Right kidney (tissue), 9 donors: ENCODE measurements at places on chromosomes 6 and 20.
A peak's percentile ranks its signal among the peaks of the same experiment; 100 is the strongest.

DNA sequence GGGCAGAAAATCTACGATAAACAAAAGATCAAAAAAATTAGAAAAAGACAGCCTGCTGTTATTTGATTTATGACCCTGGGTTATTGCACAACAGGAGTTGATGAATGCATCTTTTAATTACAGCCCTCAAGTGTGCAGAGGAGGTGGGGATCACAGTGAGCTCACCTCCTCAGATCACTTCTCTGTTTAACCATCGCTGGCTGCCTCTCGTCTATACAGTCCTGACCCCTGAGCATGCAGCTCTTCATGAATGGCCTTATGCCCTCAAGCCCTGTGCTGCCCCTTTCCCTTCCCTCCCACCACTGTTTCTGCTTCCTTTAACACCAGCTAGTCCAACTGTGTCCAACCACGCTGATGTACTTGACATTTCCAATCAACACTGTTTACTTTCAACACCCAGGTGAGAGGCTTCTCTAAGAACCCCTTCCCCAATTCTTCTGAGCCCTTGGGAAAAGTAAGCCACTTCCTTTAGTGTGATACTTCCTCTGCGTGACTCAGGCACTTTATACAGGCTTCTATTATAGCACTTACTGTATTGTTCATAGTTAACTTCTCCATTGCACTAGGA lies 60.6 kb upstream of the RIPOR2 start:
- DNase-seq: no peak

DNA sequence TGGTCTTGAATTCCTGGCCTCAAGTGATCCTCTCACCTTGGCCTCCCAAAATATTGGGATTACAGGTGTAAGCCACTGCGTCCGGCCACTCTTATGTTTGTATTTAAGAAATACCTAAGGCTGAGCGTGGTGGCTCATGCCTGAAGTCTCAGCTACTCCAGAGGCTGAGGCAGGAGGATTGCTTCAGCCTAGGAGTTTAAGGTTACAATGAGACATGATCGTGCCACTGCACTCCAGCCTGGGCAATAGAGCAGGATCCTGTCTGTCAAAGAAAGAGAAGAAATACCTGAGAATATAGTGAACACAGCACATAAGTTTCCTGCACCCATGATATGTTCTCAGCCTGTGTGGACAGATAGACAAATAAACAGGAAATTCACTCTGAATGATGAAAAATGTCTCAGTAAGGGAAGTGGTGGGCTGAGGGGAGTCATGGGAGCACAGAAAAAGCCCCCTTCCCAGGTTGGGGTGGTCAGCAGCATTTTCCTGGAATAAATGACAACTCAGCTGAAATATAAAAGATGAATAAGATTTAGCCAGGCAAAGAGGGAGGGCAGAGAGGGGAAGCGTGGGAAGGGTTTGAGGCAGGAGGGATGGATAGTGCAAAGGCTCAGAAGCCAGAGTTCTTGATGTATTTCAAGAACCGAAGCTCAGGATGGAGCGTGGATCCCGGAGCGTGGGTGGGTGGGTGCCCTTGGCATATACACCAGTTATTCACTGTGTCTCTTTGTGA lies 13.8 kb upstream of the MMP9 start:
- no peak for DNase-seq

GRCh38 chr6:113526553-113526952 lies 330.6 kb upstream of the MARCKS start:
- no peak for DNase-seq

- no peak for DNase-seq
These were observed 34.7 kb upstream of the ADGRF4 start for GRCh38 chr6:47663462-47664216.

DNA sequence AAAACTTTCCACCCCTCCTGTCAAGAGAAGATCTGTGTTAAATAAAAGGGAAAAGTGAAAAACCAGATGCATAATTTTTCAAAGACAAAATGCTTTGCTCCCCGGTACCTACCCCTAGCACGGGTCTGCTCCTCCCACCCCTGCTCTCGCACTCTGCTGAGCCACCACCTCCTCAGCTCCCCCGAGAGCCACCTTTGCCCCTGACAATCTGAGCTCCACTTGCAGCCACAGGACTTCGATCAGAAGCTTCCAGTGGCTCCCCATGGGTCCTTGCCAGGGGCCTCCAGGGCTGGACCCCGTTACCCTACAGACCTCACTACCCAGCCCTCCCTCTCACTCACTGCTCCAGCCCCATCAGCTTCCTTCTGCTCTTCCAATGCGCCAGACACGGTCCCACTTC lies 171.7 kb downstream of the PREX1 start:
- DNase-seq: no peak

- DNase-seq: no peak
These were observed 383.8 kb downstream of the TFAP2A start for GRCh38 chr6:10030942-10031537.

DNA sequence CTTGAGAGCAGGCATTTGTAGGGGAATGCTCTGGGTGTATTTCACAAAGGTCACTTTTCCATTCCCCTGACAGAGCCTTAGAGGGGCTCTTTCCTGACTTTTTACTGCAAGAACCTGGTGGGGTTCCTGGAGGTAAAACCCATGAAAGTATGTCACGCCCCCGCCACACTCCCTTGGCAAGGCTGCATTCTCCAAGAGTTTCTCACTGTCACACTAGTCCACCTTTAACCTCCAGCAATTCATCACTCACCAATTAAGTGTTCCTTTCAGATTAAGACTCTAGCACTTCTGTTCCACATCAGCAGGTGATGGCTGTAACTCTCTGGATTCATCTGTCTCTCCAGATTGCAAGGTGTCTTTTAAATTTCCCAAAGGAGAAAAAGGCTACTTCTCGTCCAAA lies 32.7 kb upstream of the NKX2-4 start:
- DNase-seq: peak; percentile 13

GRCh38 chr20:32449890-32450401 lies 91.8 kb downstream of the ASXL1 start:
- DNase-seq: no peak

GRCh38 chr6:127481628-127482027 lies 22.4 kb upstream of the KIAA0408 start:
- no peak for DNase-seq

GRCh38 chr20:10356628-10357027 lies 77.4 kb downstream of the MKKS start:
- no peak for DNase-seq

- DNase-seq: no peak
These were observed 24.7 kb downstream of the COX4I2 start for GRCh38 chr20:31662372-31662854.

- no peak for DNase-seq
These were observed 203.7 kb upstream of the RSPO3 start for GRCh38 chr6:126914801-126915200.

DNA sequence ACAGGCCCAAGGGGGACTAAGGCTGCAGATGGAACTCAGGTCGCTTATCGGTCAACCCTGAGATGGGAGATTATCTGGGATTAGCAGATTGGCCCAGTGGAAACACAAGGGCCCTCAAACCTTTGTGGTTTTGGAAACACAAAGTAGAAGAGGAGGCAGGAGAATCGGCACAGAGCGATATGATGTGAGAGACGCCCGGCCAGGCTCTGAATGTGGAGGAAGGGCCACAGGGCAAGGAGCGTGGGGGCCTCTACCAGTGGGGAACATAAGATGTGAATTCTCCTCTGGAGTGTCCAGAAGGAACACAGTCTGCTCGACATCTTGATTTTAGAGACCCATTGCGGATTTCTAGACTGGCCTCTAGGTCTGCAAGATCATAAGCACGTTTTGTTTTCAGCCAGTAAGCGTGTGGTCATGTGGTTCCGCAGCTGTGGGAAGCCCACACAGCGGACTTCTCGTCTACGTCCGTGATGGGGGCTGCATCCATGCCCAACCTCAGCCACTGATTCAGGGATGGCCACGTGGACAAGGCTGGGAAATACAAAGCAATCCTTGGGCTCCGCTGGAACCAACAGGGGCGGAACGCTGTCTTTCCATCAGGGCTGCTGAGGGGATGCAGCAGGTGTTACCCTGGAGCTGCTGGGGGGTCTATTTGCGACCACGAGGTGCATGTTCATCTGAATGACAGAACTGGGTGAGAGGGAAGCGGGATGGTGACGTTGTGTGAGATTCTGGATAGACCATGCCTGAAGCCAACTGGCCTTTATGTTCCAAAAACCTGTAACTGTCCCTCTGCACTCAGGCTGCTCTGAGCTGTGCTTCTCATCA lies 127.6 kb upstream of the PMEPA1 start:
- no peak for DNase-seq

- DNase-seq: peak; percentile 50
These were observed 21.5 kb downstream of the SYNJ2 start for GRCh38 chr6:158002951-158003853.

- no peak for DNase-seq
These were observed 30.9 kb downstream of the PYGB start for GRCh38 chr20:25278636-25279361.

DNA sequence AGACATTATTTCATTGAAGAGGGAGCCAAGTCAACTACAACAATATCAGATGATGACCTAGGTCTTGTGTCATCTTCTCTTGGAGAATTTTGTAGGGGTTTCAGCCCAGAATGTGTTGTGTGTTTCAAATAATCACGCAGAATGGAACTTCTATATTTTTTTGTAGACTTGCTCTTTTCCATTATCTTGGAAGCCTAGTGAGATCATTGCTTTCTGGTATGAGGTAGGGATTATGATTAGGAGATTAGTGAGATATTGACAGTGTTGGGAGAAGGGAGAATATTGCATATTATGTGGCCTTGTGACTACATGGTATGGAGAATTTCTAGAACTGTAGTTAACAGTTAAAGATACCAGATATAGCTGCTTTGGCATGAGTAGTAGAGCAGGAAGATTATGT lies 423.6 kb upstream of the PLCB4 start:
- DNase-seq: no peak

DNA sequence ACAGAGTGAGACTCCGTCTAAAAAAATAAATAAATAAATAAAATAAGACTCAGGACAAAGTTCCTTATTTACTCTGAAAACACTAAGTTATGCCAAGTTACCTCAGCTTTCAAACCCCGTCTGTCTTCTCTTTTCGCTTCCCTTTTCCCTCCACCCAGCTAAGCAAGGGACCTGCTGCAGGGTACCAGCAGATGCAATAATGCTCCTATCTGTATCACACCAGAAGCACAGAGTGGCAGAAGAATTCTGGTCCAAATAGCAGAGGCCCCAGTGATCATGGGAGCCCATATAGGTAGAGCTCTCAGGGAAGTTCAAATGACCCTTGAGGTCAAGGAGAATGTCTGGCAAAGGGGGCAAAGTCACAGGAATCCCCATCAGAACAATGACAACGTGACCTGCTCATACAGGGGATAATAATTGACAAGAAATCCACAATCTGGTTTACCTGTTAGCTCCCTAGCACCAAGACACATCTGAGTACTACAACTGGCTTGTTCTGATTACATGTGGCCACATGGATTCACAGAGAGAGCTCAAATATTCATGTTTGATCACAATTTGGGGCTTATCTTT lies 8.7 kb downstream of the GCM1 start:
- DNase-seq: no peak

GRCh38 chr6:15800841-15801617 lies 138.2 kb upstream of the DTNBP1 start:
- DNase-seq: no peak

- no peak for DNase-seq
These were observed 53.1 kb downstream of the MAFB start for GRCh38 chr20:40635971-40636370.

GRCh38 chr6:4394786-4395185 lies 259.4 kb upstream of the ECI2 start:
- DNase-seq: no peak

- peak; percentile 86 for DNase-seq
These were observed 2.7 kb upstream of the PAX1 start for GRCh38 chr20:21702553-21703470.

DNA sequence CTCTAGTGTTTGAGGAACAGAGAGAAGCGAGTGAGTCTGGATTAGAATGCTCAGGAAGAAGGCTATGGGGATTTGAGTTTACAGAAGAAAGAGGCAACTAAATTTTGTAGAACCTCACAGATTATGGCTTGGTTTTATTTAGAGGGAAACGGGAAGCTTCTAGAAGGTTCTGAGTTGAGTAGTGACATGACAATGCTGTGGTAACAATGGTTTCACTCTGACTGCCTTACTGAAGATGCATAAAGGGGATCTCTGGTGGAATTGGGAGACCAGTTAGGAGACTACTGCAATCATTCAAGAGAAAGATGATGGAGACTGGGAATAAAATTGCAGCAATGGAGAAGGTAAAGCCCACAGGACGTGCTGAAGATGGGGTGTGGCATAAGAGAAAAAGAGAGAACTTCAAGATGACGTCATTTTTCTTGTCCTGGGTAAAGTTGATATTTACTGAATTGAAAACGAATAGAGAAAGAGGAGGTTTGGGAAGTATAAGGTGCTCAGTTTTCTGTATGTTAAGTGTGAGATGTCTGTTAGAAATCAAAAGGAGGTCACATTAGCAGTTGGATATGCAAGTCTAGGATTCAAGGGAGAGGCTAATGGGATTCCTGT lies 710.1 kb upstream of the NRSN1 start:
- no peak for DNase-seq

DNA sequence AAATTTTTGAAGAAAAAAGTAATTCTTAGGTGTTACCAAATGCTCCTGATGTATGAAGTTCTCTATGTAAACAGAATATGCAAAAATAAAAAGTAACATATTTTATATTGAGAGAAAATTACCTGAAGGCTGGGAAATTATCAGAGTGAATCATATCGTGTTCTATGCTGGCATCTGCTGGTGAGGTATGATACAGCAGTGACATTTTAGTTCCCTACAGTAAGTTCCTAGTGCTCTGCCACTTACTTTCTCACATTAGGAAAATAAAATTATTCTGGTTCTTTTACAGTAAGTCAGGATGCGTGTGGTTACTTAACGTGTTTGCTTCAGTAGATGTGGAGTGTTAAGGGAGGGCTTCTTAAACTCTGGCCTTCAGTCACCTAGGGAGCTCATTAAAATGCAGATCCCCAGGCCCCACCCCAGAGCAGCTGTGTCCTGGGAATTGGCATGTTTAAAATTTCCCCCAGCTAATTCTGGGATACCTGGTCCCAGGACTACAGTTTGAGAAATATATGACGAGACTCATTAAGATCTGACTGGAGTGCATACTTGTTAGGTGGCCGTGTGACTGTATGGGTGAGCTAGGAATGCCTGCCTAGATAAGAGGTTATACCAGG lies 3.2 kb downstream of the ACTR5 start:
- DNase-seq: no peak

DNA sequence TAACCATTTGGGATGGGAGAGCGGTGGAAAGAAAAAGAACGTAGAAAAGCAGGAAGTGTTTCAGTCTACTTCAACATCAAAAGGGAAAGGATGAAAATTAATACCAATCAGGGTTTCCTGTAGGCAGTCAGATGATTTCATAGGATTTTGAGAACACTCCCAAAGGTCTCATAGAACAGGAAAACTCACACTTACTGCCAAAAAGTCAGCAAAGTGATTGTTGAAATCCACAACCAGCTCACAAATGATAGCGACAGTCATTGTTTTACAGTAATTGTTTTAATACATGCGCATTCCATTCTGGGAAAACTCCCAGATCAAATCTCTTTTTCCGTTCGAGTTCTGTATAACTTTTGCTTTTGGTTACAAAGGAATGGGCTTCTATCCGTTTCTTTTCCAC lies 5.3 kb upstream of the CNKSR3 start:
- DNase-seq: no peak

GRCh38 chr6:145279993-145280392 lies 455.3 kb downstream of the EPM2A start:
- DNase-seq: no peak

- DNase-seq: no peak
These were observed 210.9 kb upstream of the HDDC2 start for GRCh38 chr6:125512621-125513020.
